ENCODE measurements at places on chromosomes 4 and X.

DNA sequence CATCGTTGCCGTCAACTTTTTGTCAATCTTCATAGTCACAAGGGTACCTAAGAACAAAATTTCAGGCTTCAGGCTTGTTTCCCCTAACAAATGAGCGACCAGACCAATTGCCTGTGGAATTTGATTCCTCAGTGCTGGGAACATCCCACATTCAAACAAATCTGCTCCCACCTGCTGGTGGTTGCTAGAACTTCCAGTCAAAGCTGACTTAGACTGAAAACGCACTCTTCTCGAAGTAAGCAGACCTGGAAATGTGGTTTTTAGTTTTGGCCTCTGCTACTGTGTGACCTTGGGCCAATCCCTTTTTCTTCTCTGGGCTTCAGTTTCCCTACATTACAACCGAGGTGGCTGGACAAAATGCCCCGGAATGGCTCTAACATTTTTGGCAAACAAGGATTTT lies 1.8 kb upstream of the GABRQ start:
- no peaks in the 10 kb centered on the region for H3K4me1 ChIP-seq
- no peaks in the 10 kb centered on the region for H3K36me3 ChIP-seq
- no peak for DNase-seq
- H3K4me3 ChIP-seq: no peak overlapping the region

- no peak overlapping the region for H3K27ac ChIP-seq
- H3K36me3 ChIP-seq: no peaks in the 10 kb centered on the region
- H3K27me3 ChIP-seq: peaks cover 2% of the 10 kb centered on the region
- H3K4me3 ChIP-seq: no peak overlapping the region
Observed at GRCh38 chrX:110951472-110952269, 144.3 kb upstream of the PAK3 start.

DNA sequence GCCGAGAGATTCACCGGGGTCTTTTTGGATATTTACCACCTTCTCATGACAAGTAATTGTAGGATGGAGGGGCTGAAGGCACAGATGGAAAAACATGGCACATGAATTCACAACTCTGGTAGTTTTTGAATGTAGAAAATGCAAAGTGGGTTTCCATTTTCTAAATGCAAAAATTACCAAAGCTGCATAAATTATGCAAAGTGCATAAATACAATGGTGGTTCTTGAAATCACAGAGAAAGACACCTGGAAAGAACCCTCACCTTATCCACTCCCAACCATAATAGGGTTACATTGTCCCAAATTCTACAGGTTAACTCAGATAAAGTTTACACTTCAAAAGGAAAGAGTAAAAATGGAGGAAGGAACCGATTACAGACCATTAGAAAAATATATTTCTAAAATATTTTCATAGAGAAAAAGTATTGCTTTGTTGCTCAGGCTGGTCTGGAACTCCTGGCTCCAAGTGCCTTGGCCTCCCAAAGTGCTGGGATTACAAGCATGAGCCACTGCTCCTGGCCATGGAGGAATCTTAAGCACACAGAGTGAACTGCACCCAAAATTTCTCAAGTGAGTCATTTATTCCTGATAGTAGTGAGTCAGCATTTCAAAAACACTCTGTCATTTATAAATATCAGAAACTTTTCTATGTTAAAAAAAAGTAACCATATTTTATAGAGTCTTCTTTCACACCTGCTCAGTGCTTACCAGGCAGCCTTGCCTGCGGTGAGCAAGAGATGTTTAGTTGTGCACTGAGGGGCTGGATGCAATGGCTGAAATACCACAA lies 101.4 kb downstream of the FIP1L1 start:
- no peaks in the 10 kb centered on the region for H3K4me1 ChIP-seq
- no peak overlapping the region for H3K4me3 ChIP-seq
- no peaks in the 10 kb centered on the region for H3K36me3 ChIP-seq
- no peaks in the 10 kb centered on the region for H3K27me3 ChIP-seq

- no peaks in the 10 kb centered on the region for H3K4me1 ChIP-seq
- H3K36me3 ChIP-seq: no peaks in the 10 kb centered on the region
- peaks cover 2% of the 10 kb centered on the region for H3K27me3 ChIP-seq
- no peak overlapping the region for H3K27ac ChIP-seq
Observed at GRCh38 chrX:139538907-139539790, 8.6 kb downstream of the F9 start.

GRCh38 chr4:100049872-100050271 lies 99.8 kb upstream of the H2AZ1 start:
- no peak overlapping the region for H3K4me3 ChIP-seq
- H3K36me3 ChIP-seq: no peaks in the 10 kb centered on the region
- no peak for DNase-seq
- H3K27me3 ChIP-seq: peaks cover 5% of the 10 kb centered on the region

GRCh38 chr4:176830971-176831370 lies 38.2 kb upstream of the VEGFC start:
- H3K27ac ChIP-seq: no peak overlapping the region
- no peaks in the 10 kb centered on the region for H3K36me3 ChIP-seq
- peaks cover 2% of the 10 kb centered on the region for H3K27me3 ChIP-seq
- no peak for DNase-seq
- H3K4me1 ChIP-seq: no peaks in the 10 kb centered on the region
- no peak overlapping the region for H3K4me3 ChIP-seq

DNA sequence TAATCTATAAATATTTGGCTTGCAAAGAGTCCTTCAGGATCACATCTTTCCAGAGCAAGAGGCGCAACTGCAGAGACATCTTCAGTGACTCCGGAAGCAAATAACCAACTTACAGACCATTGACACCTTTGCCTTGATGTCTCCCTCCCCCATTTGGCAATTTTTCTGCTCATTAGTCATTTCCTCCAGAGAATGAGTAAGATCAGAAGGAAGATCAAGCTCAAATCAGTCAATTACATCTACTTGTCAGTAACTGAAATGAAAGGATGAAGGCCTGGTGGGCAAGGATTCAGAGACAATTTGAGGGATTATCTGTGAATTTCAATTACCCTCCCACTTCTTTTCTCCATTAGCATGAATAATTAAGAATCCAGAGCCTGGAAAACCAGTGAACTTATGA lies 665.6 kb upstream of the CPEB2 start:
- no peak for DNase-seq
- H3K36me3 ChIP-seq: no peaks in the 10 kb centered on the region
- no peaks in the 10 kb centered on the region for H3K4me1 ChIP-seq
- H3K27me3 ChIP-seq: no peaks in the 10 kb centered on the region
- H3K27ac ChIP-seq: no peak overlapping the region

DNA sequence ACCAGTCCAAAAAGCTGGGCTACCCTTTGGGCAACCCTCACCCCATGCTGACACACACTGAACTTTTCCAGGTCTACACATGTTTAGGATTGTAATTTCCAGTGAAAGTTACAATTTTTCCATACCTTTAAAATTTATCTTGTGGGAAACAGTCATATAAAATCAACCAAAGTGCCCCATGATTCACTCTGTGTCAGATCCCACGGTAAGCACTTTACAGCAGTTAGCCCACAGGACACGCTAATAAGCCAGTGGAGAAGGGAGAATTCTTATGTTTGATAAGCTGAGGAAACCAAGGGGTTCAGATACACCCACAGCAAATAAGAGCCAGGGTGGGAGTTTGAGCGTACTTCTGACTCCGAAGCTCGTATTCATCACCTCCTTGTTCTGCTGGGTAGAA lies 72.4 kb upstream of the TBL1X start:
- no peak overlapping the region for H3K27ac ChIP-seq
- H3K36me3 ChIP-seq: peaks cover 2% of the 10 kb centered on the region
- peaks cover 5% of the 10 kb centered on the region for H3K27me3 ChIP-seq
- no peaks in the 10 kb centered on the region for H3K4me1 ChIP-seq
- DNase-seq: no peak

- H3K27ac ChIP-seq: no peak overlapping the region
- H3K4me1 ChIP-seq: peaks cover 4% of the 10 kb centered on the region
- H3K36me3 ChIP-seq: peaks cover 8% of the 10 kb centered on the region
- H3K27me3 ChIP-seq: no peaks in the 10 kb centered on the region
- DNase-seq: no peak
Observed at GRCh38 chrX:154025230-154025629, 5.5 kb upstream of the IRAK1 start.

GRCh38 chr4:108861334-108861733 lies 98.5 kb upstream of the ETNPPL start:
- no peaks in the 10 kb centered on the region for H3K36me3 ChIP-seq
- no peak for DNase-seq
- no peak overlapping the region for H3K27ac ChIP-seq
- H3K4me3 ChIP-seq: no peak overlapping the region
- H3K4me1 ChIP-seq: peaks cover 8% of the 10 kb centered on the region

DNA sequence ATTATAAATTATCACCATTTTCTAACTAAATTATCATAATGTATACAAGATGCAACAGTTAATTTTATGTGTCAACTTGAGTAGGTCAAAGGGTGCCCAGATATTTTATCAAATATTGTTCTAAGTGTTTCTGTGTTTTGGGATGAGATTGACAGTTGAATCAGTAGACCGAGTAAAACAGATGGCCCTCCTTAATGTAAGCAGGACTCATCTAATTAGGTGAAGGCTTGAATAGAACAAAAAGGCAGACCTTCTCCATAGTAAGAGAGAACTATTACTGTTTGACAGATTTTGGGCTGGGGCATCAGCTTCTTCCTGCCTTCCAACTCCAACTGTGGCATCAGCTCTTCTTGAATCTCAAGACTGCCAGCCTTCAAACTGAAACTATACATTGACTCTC lies 185.8 kb downstream of the TRAM1L1 start:
- no peaks in the 10 kb centered on the region for H3K4me1 ChIP-seq
- no peak for DNase-seq
- no peaks in the 10 kb centered on the region for H3K36me3 ChIP-seq

DNA sequence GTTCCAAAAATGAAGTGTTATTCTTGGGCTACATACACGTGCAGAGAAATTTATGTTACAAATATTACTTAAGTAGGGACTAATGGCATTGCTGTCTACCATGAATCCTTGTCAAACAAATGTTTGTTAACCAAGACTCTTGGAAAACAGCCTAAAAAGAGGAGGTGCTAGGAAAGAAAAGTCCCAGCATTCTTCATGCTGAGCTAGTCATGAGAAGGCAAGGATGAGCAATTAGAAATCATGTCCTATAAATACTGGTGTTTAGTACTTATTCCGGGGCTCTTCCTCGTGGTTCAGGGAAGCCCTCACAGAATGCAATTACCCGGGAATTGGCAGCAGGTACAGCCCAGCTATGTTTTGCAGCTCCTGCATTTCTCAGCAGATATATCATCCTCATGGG lies 378.1 kb upstream of the FTHL17 start:
- H3K36me3 ChIP-seq: no peaks in the 10 kb centered on the region
- H3K4me1 ChIP-seq: no peaks in the 10 kb centered on the region
- DNase-seq: no peak
- no peak overlapping the region for H3K4me3 ChIP-seq

- H3K27ac ChIP-seq: no peak overlapping the region
- no peaks in the 10 kb centered on the region for H3K36me3 ChIP-seq
- H3K4me3 ChIP-seq: no peak overlapping the region
- no peak for DNase-seq
Observed at GRCh38 chr4:59060895-59061294, 1950.7 kb upstream of the IGFBP7 start.

DNA sequence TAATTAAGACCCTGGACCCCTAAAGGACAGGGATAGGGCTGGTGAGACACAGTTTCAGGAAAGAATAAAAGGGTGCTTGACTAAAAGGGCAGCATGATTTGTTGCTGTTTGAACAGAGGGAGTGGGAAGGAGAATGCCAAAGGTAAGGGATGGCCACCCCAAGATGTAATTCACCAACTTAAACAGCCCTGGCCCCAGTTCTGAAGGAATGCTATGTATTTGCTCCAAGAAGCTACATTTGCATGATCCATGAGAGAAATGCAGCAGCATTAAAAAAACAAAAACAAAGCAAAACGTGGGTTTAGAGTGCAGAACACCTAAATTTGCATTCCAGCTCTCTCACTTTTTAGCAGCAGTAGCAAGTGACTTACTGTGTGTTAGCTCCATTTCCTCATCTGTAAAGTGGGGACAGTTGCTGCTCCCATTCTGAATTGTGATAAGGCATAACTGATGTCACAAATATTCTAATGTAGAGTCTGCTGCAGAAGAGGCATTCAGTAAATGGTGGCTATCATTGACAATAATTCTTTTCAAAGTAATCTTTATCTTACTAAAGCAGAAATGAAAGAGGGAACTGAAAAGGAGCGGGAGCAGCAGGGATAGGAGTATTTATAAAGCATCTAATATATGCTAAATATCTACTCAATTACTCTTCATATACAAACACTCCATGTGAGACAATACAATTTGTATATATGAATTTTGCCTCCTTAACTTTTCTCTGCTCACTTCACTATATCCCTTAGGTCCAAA lies 115.8 kb downstream of the PPARGC1A start:
- H3K27me3 ChIP-seq: no peaks in the 10 kb centered on the region
- H3K4me1 ChIP-seq: no peaks in the 10 kb centered on the region

GRCh38 chr4:156247470-156247869 lies 293.8 kb upstream of the CTSO start:
- no peaks in the 10 kb centered on the region for H3K36me3 ChIP-seq
- no peaks in the 10 kb centered on the region for H3K27me3 ChIP-seq
- H3K4me1 ChIP-seq: no peaks in the 10 kb centered on the region
- no peak overlapping the region for H3K27ac ChIP-seq

DNA sequence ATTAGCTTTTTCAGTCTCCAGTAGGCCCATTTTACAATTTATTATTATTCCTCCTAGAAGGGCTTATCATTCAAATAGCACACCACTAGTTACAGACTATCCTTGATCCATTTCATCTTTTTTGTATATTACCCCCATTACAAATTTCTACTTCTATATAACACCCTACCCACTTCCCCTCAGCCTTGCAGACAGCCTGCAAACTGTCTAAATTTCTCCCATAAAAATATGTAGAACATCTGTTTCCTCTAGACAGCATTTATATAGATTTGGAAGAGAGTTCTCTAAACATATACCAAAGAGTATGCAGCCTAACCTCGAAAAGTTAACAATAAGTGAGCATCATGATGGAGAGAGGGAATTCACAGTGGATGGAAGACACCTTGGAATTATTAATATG lies 30.8 kb downstream of the COMMD8 start:
- no peaks in the 10 kb centered on the region for H3K36me3 ChIP-seq
- H3K4me1 ChIP-seq: no peaks in the 10 kb centered on the region
- H3K27me3 ChIP-seq: peaks cover 10% of the 10 kb centered on the region
- DNase-seq: no peak
- H3K4me3 ChIP-seq: no peak overlapping the region
- no peak overlapping the region for H3K27ac ChIP-seq

DNA sequence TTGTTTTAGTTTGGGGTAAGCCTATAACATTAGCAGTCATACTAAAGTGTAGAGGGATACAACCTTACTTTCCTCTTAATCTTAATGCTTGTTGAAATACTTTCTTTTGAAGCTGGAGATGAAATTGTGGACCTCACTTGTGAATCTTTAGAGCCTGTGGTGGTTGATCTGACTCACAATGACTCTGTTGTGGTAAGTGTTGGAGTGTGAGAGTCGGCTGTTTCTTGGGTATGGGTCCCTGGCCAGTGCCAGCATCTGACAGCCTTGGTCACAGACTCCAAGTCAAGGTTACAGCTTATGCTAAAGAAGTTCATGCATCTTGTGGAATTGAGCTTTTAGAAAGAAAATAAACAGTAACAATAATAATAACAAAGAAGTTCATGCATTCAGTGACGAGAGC lies 31.6 kb downstream of the RNF4 start:
- H3K4me1 ChIP-seq: peaks cover 18% of the 10 kb centered on the region
- H3K36me3 ChIP-seq: peaks cover 24% of the 10 kb centered on the region
- H3K27me3 ChIP-seq: no peaks in the 10 kb centered on the region
- H3K4me3 ChIP-seq: no peak overlapping the region
- H3K27ac ChIP-seq: peak overlapping the region; percentile 18

GRCh38 chr4:35538807-35539206 lies 705.5 kb downstream of the ARAP2 start:
- no peaks in the 10 kb centered on the region for H3K27me3 ChIP-seq
- DNase-seq: no peak
- no peaks in the 10 kb centered on the region for H3K4me1 ChIP-seq
- no peaks in the 10 kb centered on the region for H3K36me3 ChIP-seq
- H3K27ac ChIP-seq: no peak overlapping the region
